ENCODE measurements at places on chromosomes 7 and 10.

DNA sequence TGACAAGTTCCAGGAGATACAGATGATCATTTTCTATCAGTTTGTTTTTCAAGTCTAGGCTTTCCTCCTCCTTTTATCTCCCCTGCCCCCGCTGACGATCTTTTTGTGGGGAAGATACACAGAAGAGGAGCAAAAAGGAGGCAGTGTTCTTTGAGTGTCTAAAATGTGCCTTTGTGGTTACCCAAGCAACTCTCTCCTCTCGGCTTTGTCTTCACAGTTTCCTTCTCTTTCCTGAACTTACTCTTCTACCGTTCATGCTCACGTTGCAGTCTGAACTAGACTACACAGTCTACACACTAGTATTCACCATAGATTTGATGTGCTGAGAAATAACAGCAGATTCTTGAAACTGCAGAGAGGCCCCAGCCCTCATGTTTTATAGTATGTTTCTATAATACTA is 23.6 kb downstream of the CEP41 start:
- no peak for DNase-seq

GRCh38 chr10:93299606-93300287 is 182.4 kb downstream of the MYOF start:
- no peak for DNase-seq

GRCh38 chr10:91123261-91123660 is 97.2 kb upstream of the PCGF5 start:
- DNase-seq = no peak

DNA sequence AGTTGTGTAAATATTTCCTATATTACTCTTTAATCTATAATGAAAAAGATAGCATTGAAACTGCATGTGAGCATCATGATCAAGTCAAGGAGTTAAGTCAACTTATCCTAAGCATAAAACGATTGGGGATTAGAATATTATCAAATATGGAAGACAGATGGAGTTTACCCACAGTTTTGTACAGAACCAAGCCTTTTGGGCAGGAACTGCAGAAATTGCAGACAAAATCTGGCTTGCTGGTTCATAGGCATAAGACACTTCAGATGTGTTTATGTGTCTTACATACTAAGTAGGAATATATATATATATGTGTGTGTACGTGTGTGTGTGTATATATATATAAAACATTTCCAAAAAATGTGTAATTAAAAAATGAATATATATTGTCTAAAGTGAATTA is 375.4 kb upstream of the TPK1 start:
- no peak for DNase-seq

DNA sequence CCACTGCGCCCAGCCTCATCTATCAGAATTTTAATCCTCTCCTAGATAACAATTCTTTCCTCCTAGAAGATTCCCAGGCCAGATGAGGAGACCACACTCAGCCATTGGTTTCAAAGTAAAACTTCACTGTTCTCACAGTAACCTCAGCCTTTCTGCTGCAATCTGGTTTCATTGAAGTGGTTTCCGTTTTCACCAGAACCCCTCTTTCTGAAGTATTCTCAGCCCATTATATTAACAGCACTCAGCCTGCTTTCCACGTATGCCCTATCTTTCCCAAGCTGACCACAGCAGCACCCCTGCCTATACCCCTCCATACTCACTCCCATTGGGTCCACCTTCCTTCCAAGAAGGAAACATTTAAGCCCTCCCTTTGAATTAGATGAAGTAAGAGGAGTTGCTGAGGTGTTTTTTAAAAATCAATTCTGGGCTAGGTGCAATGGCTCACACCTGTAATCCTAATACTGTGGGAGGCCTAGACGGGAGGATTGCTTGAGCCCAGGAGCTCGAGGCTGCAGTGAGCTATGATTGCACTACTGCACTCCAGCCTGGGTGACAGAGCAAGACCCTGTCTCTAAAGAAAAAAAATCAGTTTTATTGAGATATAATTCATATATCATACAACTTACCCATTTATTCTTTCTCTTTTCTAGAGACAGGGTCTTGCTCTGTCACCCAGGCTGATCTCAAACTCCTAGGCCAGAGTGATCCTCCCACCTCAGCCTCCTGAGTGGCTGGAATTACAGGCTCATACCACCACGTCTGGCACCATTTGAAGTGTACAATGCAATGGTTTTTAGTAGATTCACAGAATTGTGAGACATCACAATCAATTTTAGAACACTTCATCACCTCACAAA is 11.3 kb downstream of the PLAU start:
- DNase-seq = no peak

- no peak for DNase-seq
Measured at GRCh38 chr10:22927661-22928403, at the start of gene ARMC3. Gene ARMC3 (plus strand): TSS chr10:22928053. CDS start chr10:22931997, 3,944 bp downstream.

DNA sequence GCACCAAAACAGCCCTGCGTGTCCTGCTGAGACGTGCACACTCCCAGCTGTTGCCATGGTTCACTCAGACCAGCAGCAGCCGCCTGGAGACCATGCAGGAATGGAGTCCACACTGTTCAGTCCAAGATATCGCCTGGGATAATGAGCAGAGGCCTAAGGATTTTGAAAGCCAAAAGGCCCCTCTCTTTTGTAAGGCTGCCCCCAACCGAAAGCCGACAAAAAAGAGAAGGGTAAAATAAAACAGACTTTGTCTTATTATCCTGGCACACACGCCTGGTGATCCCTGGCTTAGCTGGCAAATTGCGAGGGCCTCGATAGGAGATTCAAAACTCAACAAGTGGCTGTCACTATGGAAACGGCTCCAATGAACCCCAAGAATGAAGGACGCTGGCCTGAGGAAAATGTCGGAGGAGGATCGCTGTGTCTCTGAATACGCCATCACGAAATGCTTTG is 263.6 kb downstream of the SKIDA1 start:
- no peak for DNase-seq

- peak; percentile 73 for DNase-seq
Measured at GRCh38 chr10:24851629-24852028, 100.8 kb downstream of the PRTFDC1 start.

GRCh38 chr10:85008488-85009184 is 680.2 kb downstream of the CCSER2 start:
- no peak for DNase-seq

DNA sequence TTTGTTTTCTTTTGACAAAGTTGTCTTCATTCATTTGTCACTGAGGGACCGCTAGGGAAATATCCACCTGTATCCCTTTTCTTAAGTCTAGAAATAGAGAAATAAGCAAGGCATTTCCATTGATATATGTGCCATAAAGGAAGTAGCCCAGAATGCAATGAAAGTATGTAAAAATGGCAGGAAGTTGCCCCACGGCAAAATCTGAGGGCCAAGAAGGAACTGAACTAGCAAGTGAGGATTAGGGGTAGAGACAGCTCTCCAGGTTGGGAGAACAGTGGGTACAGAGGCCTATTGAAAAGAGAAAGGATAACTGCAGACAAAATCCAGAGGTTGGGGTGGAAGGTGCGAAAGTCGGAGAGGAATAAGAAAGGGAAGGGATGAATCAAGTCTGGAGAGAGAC is 56.6 kb upstream of the TOMM7 start:
- no peak for DNase-seq

GRCh38 chr10:48946891-48947500 is 7.4 kb upstream of the LRRC18 start:
- no peak for DNase-seq

GRCh38 chr7:69687739-69688433 is 89.6 kb downstream of the AUTS2 start:
- peak; percentile 80 for DNase-seq

DNA sequence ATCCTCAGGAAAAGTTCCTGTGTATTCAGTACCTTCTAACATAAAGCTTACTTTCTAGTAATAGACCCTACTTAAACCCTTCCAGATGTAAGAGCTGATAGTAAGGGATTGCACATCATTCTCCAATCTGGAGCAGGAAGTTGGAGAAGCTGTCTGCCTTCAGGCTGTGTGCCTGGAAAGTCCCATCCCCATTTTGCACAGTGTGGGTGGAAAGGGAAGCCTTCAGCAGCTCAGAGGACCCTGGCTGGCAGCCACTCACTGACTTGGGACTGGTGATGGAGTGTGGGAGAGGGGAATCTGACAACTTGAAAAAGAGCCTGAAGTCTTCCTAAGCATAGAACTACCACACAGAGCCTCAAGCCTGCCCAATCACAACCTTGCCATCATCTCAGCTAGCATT is 164.1 kb upstream of the ADO start:
- no peak for DNase-seq

- no peak for DNase-seq
Measured at GRCh38 chr7:768881-769504, 41.9 kb upstream of the PRKAR1B start.

DNA sequence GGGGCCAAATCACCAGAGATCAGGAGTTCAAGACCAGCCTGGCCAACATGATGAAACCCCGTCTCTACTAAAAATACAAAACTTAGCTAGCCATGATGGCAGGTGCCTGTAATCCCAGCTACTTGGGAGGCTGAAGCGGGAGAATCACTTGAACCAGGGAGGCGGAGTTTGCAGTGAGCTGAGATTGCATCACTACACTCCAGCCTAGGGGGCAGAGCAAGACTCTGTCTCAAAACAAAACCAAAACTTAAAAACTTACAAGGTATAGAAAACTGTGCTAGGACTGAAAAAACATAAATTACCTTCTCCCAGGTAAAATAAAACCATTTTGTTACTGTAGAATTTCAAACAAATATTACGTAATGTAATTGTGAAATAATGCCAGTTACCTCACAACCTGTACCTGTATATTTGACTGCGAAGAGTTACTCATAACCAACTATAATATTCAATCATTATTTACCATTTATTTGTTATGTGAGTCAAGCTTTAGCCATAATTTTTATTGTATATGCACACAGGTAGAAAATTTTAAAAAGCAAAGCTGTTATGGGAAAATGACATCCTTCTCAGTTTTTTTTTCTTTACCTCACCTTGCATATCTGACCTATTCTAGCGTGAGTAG is 180.9 kb downstream of the SEMA3A start:
- no peak for DNase-seq

- no peak for DNase-seq
Measured at GRCh38 chr7:155363852-155364600, 66.3 kb downstream of the INSIG1 start.

DNA sequence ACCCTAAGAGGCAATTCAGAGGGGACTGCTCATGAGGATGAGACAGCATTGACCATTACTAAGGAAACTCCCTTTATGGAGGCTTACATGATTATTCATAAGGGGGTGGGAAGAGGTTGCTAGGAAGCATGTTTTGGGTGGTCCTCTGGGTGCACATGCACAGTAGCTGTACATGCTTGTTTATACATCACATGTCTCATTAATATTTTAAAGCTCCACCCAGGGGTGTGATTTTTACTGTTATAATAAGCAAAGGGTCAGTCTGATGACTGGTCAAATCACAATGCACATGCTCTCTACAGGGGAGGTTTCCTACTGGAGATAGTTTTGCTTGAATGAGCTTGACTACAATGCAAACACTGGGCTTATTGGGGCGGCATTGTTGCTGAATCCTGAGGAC is 23.8 kb upstream of the PPP1R9A start:
- no peak for DNase-seq

DNA sequence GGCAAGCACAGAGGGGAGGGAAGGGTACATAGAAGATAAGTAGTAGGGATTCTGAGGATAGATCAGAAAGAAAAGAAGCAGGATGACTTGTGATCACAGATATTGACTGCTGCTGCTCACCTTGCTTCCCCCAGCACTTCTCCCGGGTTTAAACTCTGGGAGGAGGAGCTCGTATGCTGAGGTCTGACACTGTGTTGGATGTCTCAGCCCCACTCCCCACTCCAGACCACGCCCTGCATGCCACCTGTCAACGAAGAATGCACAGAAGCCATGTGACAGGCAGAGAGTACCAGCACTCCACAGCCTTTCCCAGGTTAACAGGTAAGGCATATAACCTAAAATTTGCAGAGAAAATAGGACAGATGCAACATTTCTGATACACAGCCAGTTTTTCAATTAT is 388.9 kb downstream of the TNS3 start:
- DNase-seq = no peak

- no peak for DNase-seq
Measured at GRCh38 chr10:86699991-86700840, 31.9 kb downstream of the LDB3 start.

- no peak for DNase-seq
Measured at GRCh38 chr10:56632537-56632936, 271.5 kb upstream of the ZWINT start.

DNA sequence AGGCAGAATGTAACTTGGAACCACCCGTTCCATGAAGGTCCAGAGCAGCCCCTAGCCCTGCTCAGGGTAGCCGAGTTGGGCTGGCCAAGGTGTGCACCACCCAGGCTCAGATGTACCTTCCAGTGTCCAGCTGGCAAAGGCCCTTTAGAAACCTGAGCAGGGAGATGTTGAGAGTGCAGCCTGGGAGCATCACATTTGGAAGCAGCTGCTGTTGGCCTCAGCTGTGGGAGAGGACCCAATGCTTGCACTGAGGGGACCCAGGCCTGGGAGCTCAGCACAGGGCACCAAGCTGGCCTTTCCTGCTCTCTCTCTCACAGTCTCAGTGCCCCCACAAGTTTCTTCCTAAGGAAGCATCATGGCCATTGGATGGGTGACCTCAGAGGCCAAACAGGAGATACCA is 33.5 kb downstream of the ANXA8 start:
- no peak for DNase-seq

- no peak for DNase-seq
Measured at GRCh38 chr10:128178302-128178958, 52.2 kb upstream of the MKI67 start.

- DNase-seq = no peak
Measured at GRCh38 chr7:118312051-118312450, 87.5 kb downstream of the ANKRD7 start.

DNA sequence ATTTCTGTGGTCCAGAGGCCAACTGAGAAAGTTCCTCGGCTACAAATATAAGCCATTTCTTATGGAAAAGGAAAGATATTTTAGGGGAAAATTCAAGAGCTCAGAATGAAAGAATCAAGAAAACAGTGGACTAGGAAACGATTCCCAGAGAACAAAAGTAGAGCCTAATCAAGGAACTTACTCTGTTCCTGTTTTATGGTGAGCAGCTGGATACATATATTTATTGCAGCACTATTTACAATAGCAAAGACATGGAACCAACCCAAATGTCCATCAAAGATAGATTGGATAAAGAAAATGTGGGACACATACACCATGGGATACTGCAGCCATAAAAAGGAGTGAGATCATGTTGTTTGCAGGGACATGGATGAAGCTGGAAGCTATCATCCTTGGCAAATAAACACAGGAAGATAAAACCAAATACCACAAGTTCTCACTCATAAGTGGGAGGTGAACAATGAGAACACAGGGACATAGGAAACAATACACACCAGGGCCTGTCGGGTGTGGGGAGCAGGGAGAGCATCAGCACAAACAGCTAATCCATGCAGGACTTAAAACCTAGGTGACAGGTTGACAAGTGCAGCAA is 298.7 kb downstream of the THSD7A start:
- no peak for DNase-seq
